ENCODE measurements at places on chromosomes 1 and 21. TPM values are rescaled to one million over a fixed set of nuclear protein-coding genes. Genes with fewer than 3 reads are reported as not detected.

- no peak overlapping the region for H3K4me3 ChIP-seq
- no peaks in the 10 kb centered on the region for H3K27me3 ChIP-seq
- no peak overlapping the region for H3K27ac ChIP-seq
- peaks cover 94% of the 10 kb centered on the region for H3K36me3 ChIP-seq
Measured at GRCh38 chr1:39360731-39361130, 130.7 kb upstream of the BMP8A start.

KCNH1 gene
- total RNA-seq: not detected

DNA sequence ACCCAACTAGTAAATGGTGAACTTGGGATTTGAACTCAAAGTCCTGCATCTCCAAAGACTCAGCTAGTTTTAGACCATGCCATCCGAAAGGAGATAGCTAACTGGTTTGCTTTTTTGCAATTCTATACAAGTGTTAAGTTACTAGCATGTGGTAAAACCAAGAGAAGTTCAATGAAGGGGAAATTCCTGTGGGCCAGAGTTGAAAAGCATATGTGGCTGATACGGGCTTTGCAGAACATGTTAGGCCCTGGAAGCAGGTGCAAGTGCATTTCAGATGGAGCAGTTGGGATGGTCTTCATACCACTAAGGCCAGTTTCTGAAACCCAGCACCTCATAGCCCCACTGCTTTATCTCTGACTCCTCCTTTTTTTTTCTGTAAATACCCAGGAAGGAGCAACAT lies 620.9 kb downstream of the PLPP3 start:
- H3K27me3 ChIP-seq: no peaks in the 10 kb centered on the region
- H3K4me1 ChIP-seq: no peaks in the 10 kb centered on the region
- H3K4me3 ChIP-seq: no peak overlapping the region
- H3K27ac ChIP-seq: no peak overlapping the region

DNA sequence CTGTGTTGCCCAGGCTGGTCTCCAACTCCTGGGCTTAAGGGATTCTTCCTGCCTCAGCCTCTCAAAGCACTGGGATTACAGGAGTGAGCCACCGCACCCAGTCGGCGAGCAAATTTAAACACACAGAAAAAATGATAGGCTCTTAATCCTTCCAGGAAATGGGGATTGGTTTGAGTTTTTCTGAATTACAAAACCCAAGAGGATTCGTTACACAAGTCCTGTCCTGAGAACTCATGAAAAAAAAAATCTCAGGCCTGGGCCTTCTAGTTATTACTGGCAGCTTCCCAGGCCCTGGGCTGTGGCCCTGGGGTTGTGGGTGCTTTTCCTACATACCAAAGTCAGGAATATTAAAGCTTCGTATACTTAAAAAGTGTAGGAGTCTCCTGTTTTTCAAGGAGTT lies 6.3 kb upstream of the IFNGR2 start:
- no peaks in the 10 kb centered on the region for H3K27me3 ChIP-seq
- no peak overlapping the region for H3K4me3 ChIP-seq
- DNase-seq: no peak
- H3K36me3 ChIP-seq: no peaks in the 10 kb centered on the region
- H3K4me1 ChIP-seq: peaks cover 23% of the 10 kb centered on the region

DNA sequence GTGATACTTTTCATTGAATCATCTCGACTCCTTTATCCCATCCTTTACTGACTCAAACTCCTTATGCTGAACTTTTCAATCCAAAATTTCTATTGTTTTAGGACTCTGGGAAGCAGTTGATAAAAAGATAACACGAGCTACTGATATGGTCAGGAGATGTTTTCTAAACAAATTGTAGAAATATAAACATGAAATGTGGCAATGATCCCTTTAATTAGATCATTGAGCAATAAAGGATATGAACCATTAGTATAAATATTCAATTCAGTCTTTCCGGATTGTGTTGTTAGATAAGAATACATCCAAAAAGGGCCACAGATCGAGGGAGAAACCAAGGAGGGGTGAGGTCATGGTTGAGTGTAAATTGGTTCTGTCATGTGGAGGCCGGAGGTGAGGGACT lies 88.4 kb downstream of the NID1 start:
- DNase-seq: no peak
- no peaks in the 10 kb centered on the region for H3K27me3 ChIP-seq
- peaks cover 21% of the 10 kb centered on the region for H3K4me1 ChIP-seq
- no peak overlapping the region for H3K27ac ChIP-seq

DNA sequence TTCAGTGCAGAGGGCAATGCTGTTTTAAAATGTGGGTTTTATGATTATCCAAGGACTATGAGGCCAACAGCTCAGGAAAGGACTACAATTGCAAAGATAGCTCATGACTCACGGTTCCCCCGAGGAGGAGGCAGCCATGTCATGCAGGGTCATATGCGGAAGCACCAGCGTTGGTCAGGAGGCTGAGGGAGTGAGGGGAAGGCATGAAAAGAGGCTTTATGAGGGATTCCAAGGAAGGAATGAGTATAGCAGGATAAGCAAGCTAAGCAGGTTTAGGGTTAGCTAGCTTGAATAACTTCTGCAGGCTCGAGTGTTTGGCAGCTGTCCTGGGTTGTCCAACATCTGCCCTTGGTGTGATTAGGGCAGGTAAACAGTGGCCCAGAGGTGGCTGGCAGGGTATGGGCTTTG lies 495.1 kb downstream of the SETD4 start:
- no peaks in the 10 kb centered on the region for H3K4me1 ChIP-seq
- no peak overlapping the region for H3K4me3 ChIP-seq
- no peaks in the 10 kb centered on the region for H3K27me3 ChIP-seq
- no peak overlapping the region for H3K27ac ChIP-seq

OR2L5 gene
- total RNA-seq: not detected

Measured in lower lobe of right lung (tissue), 2 donors.